ENCODE measurements at places on chromosomes 2 and 18.

- DNase-seq = no peak
These were observed 101.5 kb downstream of the TACR1 start for GRCh38 chr2:75097831-75098230.

GRCh38 chr2:46471697-46472096 lies 7.7 kb upstream of the TMEM247 start:
- DNase-seq = no peak

- no peak for DNase-seq
These were observed 442.7 kb downstream of the SATB2 start for GRCh38 chr2:199015072-199015471.

- DNase-seq = no peak
These were observed 150.8 kb downstream of the ANKRD44 start for GRCh38 chr2:197159661-197160211.

DNA sequence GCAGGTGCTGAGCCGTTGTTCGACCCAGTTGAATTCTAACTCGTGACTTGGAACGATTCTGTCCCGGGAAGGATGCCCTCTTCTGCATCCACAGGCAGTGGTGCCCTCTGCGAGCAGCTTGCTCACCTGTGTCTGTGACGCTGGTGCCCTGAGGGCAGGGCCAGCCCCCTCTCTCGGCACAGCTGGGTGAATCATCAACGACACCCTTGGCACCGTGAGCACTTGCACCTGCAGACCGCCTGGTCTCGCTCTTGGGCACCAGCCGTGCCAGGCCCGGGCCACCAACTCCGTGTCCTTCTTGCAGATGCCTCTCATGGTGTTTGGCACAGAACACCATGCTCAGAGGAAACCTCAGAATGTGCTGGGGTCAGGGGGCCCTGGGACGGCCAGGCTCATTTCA lies 75.0 kb downstream of the SLC66A2 start:
- DNase-seq = no peak

DNA sequence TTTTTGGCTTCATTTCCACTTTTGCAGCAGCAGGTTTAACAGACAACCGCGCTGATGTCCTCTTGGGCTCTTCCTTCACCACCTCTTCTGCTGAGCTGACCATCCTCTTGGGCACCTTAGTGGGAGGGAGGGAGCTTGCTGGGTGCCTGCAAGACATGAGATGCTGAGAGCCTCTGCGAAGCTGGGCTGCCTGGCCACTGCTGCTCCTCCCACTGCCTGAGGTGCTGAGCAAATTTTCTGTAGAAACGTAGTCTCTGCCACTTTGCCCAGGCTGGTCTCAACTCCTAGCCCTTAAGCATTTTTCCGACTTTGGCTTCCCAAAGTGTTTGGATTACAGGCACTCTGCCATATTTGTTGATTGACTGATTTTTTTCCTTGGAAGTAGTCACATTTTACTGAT lies 422.2 kb upstream of the MC4R start:
- DNase-seq = no peak

DNA sequence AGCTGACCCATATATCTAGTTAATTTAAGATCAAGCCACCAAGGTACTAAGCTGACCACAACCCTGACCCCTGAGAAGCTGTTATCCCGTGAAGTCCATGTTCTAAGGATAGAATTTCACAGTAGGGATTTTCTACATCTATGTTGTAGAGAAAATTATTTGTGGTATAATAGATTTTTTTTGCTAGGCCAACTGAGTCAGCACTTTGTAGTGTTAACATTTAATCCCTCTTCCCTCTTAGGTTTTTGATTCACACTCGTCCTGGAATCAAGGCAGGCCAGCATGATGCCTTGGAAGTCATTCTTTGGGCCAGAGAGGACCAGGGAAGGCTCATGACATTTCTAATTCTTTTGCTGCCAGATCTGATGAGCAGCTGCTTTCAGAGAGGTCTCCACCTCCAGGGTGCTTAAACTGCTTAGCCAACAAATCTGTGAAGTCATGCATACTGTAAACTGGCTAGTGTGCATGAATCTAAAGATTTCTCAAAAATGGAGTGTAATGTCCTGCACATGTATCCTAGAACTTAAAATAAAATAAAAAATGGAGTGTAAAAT lies 102.5 kb downstream of the RBM43 start:
- no peak for DNase-seq

GRCh38 chr2:20145497-20146193 lies 79.3 kb downstream of the SDC1 start:
- DNase-seq = no peak

GRCh38 chr2:178530131-178530530 lies 49.9 kb downstream of the PLEKHA3 start:
- DNase-seq = no peak

GRCh38 chr2:198961547-198961946 lies 496.2 kb downstream of the SATB2 start:
- DNase-seq = no peak

DNA sequence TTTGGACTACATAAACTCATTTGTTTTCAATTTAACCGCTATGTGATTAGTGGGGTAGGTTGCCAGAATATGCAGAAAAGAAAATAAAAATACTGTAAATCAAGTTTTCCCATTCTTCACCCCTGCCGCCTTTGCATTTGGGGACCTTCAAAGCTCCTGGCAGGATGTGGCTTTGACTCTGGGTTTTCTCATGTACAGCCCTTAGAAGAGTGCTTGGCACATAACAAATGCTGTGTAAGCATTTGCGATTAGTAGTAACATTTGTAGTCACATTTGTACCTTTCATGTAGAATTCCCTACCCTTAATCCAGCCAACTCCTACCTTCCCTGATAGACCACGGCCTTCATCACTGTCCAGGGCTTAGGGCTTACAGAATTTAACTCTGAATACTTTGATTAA lies 262.6 kb downstream of the MREG start:
- no peak for DNase-seq

GRCh38 chr2:56502616-56503015 lies 318.8 kb downstream of the CCDC85A start:
- DNase-seq = no peak

DNA sequence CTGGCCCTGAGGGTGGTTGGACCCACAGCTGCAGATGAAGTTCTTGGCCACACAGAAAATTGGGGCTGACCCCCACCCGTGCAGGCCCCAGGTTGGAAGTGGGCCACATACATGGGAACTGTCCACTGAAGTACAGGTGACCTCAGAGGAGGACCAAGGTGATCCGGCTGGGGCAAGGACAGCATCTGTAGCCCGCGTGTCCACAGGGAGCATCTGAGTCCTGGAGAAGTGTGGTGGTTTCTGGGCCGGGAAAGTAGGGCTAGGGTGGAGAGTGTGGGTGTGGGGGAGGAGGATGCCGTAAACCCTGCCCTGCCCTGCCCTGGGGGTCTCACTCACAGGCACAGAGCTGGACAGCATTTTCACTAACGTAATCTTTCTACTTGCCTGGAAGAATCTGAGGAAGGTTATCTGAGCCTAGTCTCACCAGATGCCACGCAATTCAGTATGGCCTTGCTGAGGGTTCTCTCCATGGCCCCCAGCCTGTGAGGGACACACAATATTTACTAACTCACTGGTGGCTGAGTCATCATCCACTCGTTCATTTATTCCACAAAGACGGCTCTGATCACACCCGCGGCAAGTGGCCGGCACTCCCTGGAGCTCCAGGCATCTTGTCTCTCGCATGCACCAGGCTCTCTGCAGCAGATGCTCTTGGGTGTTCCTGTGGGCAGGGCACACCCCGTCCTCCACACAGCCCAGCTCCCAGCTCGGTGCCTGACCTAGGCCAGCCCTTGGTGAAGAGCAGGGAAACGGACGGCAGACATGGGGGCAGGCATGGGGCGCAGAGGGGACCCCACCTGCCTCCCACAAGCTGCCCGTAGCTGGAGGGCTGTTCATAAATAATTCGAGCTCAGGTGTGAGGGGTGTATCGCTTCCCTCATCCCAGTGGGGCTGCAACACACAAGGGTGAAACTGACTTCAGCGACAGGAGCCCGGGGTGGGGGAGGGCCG lies 51.2 kb downstream of the INHBB start:
- no peak for DNase-seq

DNA sequence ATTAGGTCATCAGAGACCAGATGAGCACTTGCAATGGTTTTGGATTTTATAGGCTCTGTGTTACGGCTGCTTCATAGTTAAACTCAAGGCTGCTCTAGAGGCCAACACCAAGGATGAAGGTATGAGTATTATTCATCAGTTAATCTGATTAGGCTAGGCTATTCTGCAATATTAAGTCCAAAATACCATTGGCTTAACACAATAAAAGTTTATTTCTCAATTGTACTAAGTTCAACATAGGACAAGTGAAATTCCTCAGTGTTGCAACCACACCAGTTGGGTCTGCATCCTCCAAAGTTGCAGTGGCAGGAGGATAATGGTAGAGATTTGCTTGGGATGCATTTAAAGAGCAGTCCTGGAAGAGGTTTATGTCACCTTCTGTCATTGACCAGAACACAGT lies 538.3 kb upstream of the CDH2 start:
- DNase-seq = no peak

- no peak for DNase-seq
These were observed 62.5 kb downstream of the CERS6 start for GRCh38 chr2:168518555-168519066.

GRCh38 chr2:6448893-6449292 lies 416.8 kb downstream of the CMPK2 start:
- no peak for DNase-seq

DNA sequence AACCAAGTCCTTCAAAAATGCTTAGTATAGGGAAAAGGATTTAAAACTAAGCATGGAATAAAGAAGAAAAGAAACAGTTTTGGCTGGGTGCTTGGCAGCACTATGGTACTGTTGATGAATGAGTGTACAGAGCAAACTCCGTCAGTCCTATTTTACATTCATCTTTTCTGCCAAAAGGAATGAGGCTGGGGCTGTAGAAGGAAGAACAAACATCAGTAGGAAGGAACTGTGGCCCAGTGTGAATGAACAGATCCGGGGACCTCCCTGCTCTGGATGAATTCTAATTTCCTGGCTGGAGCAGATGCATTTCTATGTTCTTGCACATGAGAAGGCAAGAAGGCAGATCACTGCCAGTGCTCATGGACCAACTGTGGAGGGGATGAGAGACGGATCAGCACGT lies 474.0 kb upstream of the MEIS1 start:
- no peak for DNase-seq
